CD4-positive, CD25-positive, alpha-beta regulatory T cell (primary cell): ENCODE measurements at places on chromosomes 7 and 10. TPM values are rescaled to one million over a fixed set of nuclear protein-coding genes. Genes with fewer than 3 reads are reported as not detected.

The C10orf67 gene
- total RNA-seq, result 0.49 TPM

The TEX36 gene
- not detected for total RNA-seq

The ADAMTS14 gene
- total RNA-seq, result not detected

The WDR86 gene
- total RNA-seq, result 4.8 TPM

The CHST15 gene
- total RNA-seq, result 0.22 TPM

The AKR1D1 gene
- total RNA-seq, result not detected

DNA sequence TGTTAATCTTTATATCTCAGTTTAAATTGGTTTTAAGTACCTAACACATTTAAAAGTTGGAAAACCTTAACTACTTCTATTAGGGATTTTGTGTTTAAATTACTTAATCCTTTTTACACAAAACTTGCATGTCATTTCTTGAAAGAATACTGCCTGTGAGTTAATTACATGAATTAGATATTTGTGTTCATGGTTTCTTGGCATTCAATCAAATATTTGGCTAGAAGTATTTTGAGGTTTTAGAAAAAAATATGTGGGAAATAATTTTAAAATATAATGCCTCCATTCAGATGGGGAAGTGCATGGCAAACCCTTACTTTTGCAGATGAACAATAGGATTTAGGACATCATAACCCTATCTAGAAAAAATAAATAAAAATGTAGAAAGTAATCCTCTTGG is 186.5 kb upstream of the SEMA3E start:
- H3K36me3 ChIP-seq, result no peaks in the 10 kb centered on the region
- no peaks in the 10 kb centered on the region for H3K4me1 ChIP-seq
- no peak overlapping the region for H3K27ac ChIP-seq
- no peaks in the 10 kb centered on the region for H3K27me3 ChIP-seq
- no peak overlapping the region for H3K4me3 ChIP-seq
- DNase-seq, result no peak

DNA sequence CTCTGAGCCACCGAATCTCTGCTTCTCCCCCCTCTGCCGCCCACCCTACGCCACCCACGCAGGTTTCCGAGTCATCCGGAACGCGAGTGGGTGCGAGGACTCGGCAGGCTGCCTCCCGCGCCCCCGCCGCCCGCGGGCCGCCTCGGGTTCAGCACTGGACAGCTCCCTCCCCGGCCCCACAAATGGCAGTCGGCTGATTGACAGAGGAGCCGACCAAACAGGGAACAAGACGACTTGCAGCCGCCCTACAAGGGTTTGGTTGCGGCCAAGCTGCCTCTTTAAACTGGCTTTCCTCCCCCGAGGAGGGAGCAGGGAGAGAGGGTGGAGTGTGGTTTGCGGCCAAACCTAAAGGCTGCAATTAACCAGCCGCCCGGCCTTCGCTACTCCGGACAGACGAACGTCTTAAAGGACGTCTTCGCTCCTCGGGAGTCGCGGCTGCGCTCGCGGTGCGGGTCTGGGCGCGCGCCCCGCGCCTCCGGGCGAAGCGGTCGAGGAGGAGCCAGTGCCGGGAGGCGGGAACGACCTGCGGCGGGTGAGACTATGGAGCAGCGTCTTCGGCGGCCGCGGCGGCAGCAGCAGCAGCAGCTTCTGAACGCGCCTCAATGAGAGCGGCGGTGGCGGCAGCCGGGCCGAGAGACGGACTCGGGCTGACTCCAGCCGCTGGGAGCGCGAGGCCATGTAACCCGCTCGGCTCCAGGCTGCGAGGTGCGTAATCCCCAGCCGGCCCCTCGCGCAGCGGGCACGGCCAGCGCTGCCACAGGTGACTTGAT is at the start of gene GPR158:
Gene GPR158, plus strand, starts transcription at position 541 of the 770 bp plus-strand sequence. CDS start 420 bp downstream, outside the sequence.
- H3K4me1 ChIP-seq, result no peaks in the 10 kb centered on the region
- DNase-seq, result peak; percentile 59
- H3K4me3 ChIP-seq, result no peak within 1 kb of the TSS

- H3K4me1 ChIP-seq, result peaks cover 98% of the 10 kb centered on the region
- peak overlapping the region; percentile 16 for H3K4me3 ChIP-seq
- H3K27me3 ChIP-seq, result no peaks in the 10 kb centered on the region
- DNase-seq, result no peak
- peaks cover 56% of the 10 kb centered on the region for H3K36me3 ChIP-seq
Measured at GRCh38 chr7:50356212-50356944, 51.9 kb downstream of the IKZF1 start.

GRCh38 chr10:70479626-70480238 is 1.2 kb downstream of the PALD1 start:
- H3K36me3 ChIP-seq, result no peaks in the 10 kb centered on the region
- DNase-seq, result no peak
- peaks cover 45% of the 10 kb centered on the region for H3K4me1 ChIP-seq
- no peak overlapping the region for H3K27ac ChIP-seq

- H3K27me3 ChIP-seq, result no peaks in the 10 kb centered on the region
- H3K36me3 ChIP-seq, result peaks cover 22% of the 10 kb centered on the region
- H3K4me1 ChIP-seq, result no peaks in the 10 kb centered on the region
- no peak overlapping the region for H3K27ac ChIP-seq
- no peak overlapping the region for H3K4me3 ChIP-seq
Measured at GRCh38 chr10:72472306-72472705, 117.6 kb upstream of the DNAJB12 start.

GRCh38 chr7:49767719-49768118 is 5.7 kb upstream of the VWC2 start:
- no peak for DNase-seq
- H3K27ac ChIP-seq, result no peak overlapping the region
- no peaks in the 10 kb centered on the region for H3K27me3 ChIP-seq
- H3K4me3 ChIP-seq, result no peak overlapping the region
- H3K36me3 ChIP-seq, result no peaks in the 10 kb centered on the region

DNA sequence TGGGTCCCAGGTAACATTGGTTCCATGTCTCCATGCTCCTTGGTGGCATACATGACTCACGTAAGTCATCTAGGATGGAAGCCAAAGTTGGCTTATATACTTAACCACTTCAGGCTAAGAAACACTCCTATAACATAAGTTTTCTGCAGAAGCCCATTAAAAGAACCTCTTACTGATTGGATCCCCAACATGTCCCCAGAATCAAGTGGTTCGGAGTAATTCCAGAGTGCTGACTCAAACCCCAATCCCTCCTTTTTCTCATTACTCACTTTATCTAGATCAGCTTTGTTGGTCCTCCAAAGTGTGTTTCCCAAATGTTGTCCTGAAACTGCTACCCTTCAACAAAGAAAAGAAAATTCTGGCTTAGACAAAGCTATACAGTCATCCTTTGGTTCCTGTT is 10.1 kb upstream of the ATOH7 start:
- no peaks in the 10 kb centered on the region for H3K27me3 ChIP-seq
- DNase-seq, result no peak
- no peak overlapping the region for H3K4me3 ChIP-seq
- H3K4me1 ChIP-seq, result no peaks in the 10 kb centered on the region
- no peaks in the 10 kb centered on the region for H3K36me3 ChIP-seq

GRCh38 chr10:132813560-132814468 is 27.9 kb upstream of the NKX6-2 start:
- no peak overlapping the region for H3K27ac ChIP-seq
- no peak overlapping the region for H3K4me3 ChIP-seq
- H3K4me1 ChIP-seq, result no peaks in the 10 kb centered on the region
- H3K27me3 ChIP-seq, result no peaks in the 10 kb centered on the region
- no peaks in the 10 kb centered on the region for H3K36me3 ChIP-seq
- no peak for DNase-seq

GRCh38 chr7:46933596-46933995 is 648.3 kb downstream of the TNS3 start:
- H3K27me3 ChIP-seq, result no peaks in the 10 kb centered on the region
- no peak for DNase-seq
- H3K27ac ChIP-seq, result no peak overlapping the region
- no peak overlapping the region for H3K4me3 ChIP-seq
- H3K36me3 ChIP-seq, result no peaks in the 10 kb centered on the region
- H3K4me1 ChIP-seq, result no peaks in the 10 kb centered on the region

DNA sequence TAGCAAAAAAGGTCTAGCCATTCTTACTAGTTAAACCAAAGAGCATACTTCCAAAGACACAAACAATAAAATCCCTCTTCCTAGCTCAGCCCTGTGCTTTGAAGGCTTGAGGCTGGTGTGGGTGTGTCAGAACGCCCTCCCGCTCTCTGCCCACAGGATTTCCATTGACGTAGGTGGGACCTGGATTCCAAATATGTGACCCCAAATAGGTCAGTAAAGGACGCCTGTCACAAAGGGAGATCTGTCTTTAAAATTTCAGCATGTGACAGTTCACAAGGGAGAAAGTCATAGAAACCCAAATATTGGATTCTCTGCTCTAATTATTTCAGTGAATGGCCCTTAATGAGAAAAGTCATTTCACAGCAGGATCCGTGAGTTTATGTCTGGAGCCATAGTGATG is 39.9 kb upstream of the LYZL1 start:
- DNase-seq, result no peak
- peaks cover 4% of the 10 kb centered on the region for H3K27me3 ChIP-seq
- H3K36me3 ChIP-seq, result no peaks in the 10 kb centered on the region
- H3K4me3 ChIP-seq, result no peak overlapping the region

DNA sequence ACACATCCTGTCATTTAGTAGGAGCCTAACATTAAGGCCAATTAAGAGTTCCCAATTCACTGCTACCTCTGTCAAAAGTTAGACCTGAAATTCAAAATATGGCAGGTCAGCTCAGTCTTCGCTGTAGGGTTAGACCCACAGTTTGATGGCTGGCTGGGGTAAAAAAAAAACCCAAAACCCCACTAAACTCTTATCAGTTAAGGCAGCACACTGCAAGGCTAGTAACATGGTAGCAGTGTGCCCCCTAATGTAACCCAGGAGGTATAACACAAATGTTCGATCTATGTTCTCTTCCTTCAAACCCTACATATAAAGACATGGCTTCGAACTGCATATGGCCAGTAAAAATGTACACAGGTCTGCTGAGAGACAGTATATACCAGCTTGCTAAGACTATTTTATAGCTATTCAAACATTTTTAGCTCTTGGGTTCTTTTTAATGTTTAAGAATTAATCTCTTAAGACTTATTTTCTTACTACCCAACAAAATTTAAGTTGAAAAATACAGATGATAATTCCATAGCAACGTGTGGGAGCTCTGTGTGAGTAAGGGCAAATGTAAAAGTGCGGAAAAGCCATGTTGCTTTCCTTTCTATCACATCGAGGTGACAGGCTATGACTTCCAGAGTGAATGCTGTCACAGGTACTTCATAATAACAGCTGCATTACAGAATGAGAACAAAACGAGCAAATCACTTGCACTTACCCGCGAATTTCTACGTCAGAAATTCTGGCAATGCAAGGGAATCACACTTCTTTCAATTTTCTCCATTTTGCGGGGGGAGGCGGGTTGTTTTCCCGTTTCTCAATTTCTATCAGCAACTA is 168.4 kb upstream of the IMMP2L start:
- H3K27ac ChIP-seq, result no peak overlapping the region
- H3K27me3 ChIP-seq, result no peaks in the 10 kb centered on the region
- no peaks in the 10 kb centered on the region for H3K4me1 ChIP-seq
- H3K4me3 ChIP-seq, result no peak overlapping the region

DNA sequence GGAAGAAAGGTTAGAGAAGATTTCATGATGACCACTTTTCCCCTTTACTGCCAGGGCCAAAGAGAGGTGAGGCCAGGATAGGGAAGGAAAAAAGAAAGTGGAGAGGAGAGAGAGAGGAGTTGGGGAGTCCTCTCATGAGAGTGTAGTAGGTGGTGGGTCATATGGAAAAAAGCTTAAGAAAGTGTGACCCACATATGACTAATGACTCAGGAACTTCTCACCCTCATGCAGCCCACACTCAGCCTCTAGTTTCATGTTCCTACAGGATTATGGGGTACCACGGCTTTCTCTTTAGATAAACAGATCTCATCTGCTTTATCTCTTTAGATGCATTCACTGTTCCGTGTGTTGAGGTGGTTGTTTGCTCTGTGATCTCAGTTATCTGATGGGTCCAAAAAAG is 462.5 kb upstream of the IGFBP3 start:
- H3K27me3 ChIP-seq, result no peaks in the 10 kb centered on the region
- H3K4me1 ChIP-seq, result no peaks in the 10 kb centered on the region
- H3K4me3 ChIP-seq, result no peak overlapping the region

DNA sequence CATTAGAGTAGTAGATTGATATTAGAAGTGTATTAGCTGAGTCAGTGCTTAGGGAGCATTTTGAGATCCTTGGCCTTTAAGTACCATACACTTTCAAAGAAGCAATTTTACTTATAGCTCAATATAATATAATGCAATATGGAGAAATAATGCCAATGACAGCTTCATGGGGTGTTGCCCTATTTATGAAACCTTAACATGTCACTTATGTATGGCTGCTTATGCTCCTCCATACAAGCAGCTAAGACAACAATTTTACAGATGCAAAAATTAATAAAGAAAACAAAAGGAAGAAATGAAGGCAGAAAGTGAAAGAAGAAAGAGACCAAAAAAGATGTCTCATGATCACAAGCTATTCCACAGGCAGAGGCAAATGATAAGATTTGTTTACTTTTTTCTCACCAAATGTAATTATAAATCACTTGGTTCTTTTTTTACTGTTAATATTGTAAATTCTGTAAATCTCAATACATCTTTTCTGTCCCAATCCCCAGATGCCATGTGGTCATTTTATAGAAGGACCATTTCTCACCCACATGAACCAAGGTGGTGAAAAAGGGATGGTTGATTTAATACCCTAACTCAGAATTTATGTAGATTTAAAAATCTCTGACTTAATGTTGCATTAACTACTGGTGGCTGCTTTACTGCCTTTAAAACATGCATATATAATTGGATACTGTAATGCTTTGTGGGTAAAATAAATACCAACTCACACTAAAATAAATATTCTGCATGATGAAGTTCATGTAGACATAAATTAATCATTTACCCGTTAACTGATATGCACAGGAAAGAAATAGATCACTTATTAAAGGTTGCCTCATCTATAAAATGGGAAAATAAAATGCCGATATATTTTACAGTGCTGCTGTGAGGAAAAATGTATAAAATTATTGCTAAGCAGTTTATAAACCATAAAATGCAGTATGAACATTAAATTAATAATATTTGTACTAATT is 33.5 kb upstream of the RHOBTB1 start:
- DNase-seq, result no peak
- H3K27me3 ChIP-seq, result peaks cover 8% of the 10 kb centered on the region
- H3K36me3 ChIP-seq, result no peaks in the 10 kb centered on the region

DNA sequence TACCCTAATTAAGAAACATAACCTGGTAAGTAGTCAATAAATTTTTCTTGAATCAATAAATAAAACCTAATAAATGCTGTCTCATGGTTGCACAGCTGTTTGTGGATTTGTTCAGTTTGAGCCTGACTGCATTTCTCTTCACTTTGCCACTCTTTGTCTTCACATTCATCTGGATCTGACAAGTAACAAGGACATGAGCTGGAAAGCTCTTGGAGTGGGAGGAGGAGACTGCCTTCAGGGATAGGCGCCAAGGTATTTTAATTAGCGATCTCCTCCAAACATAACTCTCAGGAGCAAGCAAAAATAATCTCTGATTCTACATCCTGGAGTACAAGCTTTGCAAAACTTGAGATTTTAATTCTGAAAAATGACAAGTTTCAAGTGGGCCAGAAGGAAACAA is 251.0 kb downstream of the BMPER start:
- H3K4me3 ChIP-seq, result no peak overlapping the region
- H3K27ac ChIP-seq, result no peak overlapping the region
- no peak for DNase-seq
- H3K36me3 ChIP-seq, result no peaks in the 10 kb centered on the region
- no peaks in the 10 kb centered on the region for H3K4me1 ChIP-seq
